ENCODE measurements at places on chromosomes 3 and 15.

DNA sequence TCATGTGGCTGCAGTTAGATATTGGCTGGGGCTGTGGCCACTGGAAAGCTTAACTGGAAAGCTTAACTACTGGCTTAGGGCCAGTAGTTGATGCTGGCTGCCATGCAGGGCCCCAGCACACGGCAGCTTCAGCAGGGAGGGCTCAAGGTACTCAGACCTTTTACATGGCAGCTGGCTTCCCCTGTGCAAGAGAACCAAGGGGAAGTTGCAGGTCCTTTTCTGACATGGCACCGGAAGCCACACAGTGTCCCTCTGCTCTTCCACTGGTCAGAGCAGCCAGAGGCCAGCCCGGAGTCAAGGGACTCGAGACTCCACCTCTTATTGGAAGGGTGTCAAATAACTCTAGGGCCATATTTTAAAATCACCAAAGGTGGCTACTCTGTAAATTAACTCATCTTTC lies 24.5 kb downstream of the CCR9 start:
- DNase-seq: no peak

GRCh38 chr15:59115047-59115446 lies 10.1 kb downstream of the CCNB2 start:
- no peak for DNase-seq

DNA sequence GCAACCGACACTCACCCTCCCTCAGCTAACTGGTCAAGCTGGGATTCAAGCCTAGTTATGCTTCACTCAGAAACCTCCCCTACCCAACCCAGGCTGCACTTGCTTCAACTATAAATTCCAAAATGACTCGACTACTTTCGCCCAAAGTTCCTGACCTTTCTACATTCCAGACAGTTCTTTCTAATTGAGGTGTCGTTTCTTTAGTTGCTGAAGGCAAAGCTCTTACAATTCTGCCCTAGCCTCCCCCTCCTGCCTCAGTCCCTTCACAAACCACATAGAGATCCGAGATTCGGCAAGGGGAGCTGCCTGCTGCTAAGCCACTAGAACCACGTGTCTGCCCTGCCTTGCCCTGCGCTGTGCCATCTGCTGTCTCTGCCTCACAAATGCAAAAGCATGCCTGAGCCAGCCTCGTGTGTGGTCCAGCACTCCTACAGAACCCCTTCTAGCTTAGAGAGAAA lies 74.7 kb upstream of the SH3GL3 start:
- no peak for DNase-seq

GRCh38 chr3:144051211-144051610 lies 79.6 kb downstream of the DIPK2A start:
- DNase-seq: no peak

- no peak for DNase-seq
Measured at GRCh38 chr3:33389908-33390307, 50.3 kb downstream of the UBP1 start.

DNA sequence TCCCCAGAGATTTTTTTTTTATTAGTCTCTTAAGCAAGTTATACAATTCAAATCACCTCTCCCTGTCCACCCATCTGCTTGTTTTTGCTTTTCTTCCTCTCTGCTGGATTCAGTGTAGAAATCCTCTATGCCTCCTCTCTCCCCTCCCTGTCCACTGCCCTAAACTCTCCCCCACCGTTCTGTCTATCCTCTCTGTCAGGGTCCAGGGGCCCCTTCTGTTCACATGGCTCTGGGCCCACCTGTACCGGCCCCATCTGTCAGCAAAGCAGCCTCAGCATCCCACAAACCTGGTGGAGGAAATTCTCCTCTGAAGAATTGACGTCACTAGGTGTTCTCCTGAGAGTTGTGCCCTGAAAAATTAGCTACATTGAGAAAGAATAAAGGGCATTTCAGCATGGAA lies 137.6 kb upstream of the CMC1 start:
- no peak for DNase-seq

GRCh38 chr3:28645149-28645548 lies 296.5 kb upstream of the AZI2 start:
- DNase-seq: no peak

DNA sequence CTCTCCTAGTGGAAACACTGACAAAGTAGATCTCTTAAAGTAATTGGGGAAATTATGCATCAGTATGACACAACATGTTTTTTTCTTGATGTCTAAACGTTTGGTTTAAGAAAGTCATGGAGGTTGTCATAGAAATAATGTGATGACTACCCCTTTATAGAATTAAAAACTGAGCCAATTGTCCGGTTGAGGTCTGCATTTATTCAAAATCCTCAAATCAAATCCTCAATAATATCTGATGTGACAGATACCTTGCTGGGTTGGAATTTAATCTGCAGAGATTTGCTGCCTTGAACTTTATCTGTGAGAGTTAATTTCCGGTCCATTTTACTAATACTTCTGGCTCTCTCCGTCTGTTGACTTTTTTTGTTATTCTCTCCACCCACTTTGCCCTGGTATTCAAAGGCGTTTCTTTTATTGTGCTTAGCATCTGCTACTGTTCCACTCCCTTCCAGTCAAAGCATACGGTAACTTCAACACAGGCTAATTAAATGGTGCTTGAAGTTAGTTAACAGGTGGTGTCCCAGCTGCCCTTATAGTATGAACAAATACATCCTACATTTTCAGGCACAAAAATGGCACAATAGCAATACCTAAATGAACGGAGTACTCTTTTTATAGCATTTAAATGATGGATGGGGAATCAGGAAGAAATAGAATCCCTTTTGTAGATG lies 628.3 kb downstream of the ROBO1 start:
- DNase-seq: no peak

DNA sequence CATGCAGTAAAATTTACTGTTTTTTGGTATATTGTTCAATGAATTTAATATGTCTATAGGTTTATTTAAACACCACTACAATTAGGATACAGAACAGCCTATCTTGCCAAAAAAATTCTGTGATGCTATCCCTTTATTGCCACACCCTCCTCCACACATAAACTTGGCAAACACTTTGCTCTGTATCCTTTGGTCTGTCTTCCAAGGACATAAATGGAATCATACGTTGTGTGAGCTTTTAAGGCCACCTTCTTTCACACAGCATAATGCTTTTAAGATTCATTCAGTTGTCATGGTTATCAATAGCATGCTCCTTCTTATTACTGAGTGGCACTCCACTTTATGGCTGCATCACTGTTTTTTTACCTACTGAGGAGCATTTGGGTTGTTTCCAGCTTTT lies 71.5 kb downstream of the CERS3 start:
- DNase-seq: no peak

DNA sequence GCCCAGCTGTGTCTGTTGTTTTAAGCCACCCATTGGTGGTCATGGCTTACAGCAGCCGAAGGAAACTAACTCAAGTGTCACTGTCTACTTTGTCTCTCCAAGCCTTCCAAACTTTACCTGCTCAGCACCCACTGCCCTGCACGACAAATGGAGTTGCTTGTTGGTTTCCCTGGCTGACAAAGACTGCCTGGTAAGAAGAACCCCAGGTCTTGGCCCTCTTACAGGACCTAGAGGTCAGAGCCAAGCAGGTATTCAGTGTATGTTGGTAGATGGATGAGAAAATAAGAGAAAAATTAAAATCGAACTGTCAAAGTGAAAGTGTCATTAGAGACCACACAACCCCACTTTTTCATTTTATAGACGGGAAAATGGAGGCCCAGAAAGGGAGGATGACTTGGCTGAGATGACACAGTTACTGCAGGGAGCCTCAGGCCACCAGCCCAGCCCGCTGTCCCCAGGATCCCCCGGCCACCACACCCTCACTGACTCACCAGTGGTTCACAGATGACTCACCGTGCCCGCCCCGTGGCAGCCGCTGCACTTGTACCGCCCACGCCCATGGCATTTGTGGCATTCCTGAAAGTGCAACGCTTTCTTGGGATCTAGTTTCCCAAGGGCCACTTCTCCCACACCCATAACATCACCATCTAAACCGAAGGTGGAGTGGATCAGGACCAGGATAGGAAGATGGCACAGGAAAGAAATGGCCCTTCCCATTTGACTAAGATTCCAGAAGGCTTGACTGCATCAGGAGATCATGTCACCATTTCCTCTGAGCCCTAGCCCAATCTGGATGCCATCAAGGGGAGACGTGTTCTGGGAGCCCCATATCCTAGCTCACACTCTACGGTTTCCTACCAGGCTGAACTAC lies 15.2 kb downstream of the SSUH2 start:
- DNase-seq: peak; percentile 82

- DNase-seq: no peak
Measured at GRCh38 chr15:92811148-92811913, 88.8 kb upstream of the CHD2 start.

All from posterior cingulate gyrus (tissue), 11 donors.